ENCODE measurements at places on chromosomes 16 and 17.

DNA sequence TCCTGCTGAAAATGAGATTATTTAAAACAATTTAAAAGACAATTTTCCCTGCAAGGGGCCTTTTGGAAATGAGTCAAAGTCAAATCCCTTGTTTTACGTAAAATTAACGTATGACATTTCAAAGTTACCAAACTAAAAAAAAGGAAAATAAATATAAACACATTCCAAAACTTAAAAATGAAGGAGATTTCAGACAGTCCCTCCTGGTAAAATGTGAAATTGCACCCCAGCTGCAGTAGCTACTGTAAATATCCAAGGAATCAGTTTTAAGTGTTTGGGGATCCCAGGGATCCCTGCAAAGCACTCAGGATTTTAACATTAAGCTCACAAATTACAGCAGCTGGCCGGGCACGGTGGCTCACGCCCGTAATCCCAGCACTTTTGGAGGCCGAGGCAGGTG, 63.3 kb downstream of the NXN start:
- no peak for DNase-seq

GRCh38 chr16:85928401-85928820, 29.4 kb downstream of the IRF8 start:
- peak; percentile 49 for DNase-seq

- no peak for DNase-seq
Measured at GRCh38 chr16:3971706-3972105, 91.2 kb upstream of the CREBBP start.

GRCh38 chr17:15185625-15185991, 79.5 kb downstream of the PMP22 start:
- DNase-seq: no peak

DNA sequence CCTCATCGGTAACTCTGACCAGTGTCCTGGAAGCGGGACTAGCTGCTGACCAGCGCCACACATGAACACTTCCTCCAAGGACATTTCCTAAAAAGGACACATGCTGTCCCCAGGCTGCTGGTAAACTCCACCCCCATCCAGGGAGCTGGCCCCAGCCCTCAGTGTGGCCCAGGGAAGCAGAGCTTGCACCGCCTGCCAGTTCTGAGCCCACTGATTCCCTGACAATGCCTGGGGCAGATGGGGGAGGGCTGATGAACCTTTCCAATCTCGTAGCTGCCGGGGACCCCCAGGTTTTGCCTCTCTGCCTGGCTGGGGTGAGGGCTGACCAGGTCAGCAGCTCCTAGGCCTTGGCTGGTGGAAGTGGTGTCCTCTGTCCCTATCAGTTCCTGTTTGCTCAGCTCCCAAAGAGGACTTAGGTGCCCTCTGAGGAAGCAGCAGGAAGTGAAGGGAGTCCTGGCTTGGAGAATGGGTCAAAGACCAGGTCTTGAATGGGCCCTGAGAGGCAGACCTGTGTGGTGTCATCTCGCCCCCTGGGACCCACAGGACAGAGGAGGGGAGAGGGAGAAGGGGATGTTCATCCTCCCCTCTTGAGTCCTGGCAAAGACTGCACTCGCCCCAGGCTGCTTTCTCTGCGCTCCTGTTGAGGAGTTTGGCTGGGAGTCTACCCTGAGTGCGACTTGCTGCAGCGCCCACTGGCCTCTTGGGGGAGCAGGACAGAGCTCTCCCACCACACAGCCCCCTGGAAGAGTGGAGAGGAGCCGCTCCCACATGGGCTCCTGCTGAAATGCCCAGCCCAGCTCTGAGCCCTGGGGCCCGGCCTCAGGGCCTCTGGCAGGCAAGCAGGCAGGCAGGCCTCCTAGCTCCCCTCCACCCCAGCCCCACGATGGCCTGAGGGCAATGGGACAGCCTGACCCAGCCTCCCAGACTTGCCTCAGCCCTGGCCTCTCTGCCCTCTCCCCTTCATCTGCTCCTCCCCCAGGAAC, 16.8 kb downstream of the PDK2 start:
- DNase-seq: no peak

DNA sequence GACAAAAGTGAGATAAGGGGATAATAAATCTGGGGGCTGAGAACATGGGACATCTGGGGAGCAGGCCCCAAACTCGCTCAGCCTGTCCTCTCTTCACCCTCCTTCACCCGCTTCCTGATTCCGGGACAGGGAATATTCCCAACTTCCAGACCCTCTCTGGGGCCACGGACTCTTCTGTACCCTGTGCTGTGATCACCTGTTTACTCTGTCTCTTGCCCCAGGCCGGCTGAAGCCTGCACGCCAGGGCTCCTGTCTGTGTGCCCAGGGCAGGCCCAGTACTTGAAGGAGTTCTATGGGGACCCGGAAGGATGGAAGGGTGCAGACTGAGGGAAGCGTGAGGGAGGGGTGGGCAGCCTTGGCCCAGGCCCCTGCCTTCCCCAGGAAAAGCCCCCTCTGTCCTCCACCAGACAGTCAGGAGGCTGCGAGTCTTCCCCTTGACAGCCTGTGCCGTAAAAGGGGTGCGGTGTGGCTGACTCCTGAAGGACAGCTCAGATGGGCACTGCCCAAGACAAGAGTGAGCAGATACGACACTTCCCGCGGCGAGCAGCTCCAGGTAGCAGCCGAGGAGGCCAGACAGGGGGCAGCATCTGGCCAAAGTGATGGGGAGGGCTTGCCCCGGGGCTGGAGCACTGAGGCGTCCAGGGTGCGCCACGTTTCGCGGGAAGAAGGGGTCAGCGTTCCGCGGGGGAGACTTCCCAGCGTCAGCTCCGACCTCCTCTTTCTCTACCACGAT, 1.0 kb upstream of the CCNF start:
- peak; percentile 74 for DNase-seq

DNA sequence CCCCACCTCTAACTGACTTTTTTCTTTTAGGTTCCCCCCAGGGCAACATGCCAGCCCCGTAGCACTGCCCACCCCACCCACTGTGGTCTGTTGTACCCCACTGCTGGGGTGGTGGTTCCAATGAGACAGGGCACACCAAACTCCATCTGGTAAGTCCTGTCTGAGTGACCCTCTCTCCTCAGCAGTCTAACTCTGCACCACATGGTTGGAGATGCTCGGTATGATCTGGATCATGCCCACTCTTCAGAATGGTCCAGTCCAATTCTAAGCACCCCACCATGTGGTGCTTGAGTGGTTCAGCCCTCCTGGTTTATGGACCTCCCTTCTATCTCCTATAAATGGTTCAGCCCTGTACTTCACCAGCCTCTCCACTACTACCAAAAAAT, 5.9 kb downstream of the KDM6B start:
- no peak for DNase-seq

DNA sequence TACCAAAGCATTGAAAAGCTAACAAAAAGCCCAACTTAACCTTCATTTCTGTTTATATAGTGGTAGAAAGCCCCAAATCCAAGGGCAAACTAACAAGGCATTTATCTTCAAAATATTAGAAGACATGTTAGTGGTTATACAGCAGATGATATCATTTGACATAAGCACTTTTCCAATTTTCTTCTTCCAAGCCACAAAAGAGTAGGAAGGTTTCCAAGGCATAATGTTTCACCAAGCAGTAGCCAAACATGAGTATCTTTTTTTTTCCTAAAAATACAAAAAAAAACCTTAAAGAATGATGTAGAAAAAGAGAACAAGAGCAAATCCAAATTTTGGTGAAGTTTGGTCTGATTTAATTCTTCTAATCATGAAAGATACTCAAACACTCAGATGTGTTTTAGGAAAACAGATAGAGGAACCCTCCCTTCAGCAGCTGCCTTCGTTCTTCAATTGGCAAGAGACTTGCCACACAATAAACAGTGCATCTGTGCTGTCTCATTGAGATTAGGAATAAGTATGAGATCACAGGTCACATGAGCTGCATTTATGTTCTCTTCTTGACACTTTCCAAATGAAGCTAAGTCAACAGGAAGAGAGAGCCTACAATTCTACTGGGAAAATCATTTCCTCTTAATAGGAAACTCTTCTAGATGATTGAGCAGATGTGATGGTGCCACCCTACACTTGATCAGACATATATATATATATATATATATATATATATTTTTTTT, 106.7 kb downstream of the TTC19 start:
- DNase-seq: no peak

GRCh38 chr16:10927497-10928112, 14.7 kb downstream of the DEXI start:
- DNase-seq: no peak

- DNase-seq: no peak
Measured at GRCh38 chr17:81069135-81069645, 34.2 kb downstream of the BAIAP2 start.

- no peak for DNase-seq
Measured at GRCh38 chr17:39364236-39365025, 37.0 kb downstream of the FBXL20 start.

DNA sequence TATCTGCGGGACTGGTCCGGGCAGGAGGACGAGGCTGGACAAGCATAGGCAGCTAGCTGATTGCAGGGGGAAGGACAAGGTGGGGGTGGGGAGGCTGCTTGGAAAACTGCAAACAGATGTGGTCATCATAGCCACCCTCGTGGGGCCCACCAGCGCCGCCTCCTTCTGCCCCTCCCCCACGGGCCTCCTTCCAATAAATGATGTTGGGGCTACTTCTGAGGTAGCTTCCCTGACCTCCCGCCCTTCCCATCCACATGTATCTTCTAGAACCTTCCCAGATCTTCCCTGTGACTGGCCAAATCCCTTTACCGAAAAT, 12.3 kb upstream of the CDC42EP4 start:
- no peak for DNase-seq

- DNase-seq: no peak
Measured at GRCh38 chr16:83838151-83838550, 30.4 kb downstream of the HSBP1 start.

DNA sequence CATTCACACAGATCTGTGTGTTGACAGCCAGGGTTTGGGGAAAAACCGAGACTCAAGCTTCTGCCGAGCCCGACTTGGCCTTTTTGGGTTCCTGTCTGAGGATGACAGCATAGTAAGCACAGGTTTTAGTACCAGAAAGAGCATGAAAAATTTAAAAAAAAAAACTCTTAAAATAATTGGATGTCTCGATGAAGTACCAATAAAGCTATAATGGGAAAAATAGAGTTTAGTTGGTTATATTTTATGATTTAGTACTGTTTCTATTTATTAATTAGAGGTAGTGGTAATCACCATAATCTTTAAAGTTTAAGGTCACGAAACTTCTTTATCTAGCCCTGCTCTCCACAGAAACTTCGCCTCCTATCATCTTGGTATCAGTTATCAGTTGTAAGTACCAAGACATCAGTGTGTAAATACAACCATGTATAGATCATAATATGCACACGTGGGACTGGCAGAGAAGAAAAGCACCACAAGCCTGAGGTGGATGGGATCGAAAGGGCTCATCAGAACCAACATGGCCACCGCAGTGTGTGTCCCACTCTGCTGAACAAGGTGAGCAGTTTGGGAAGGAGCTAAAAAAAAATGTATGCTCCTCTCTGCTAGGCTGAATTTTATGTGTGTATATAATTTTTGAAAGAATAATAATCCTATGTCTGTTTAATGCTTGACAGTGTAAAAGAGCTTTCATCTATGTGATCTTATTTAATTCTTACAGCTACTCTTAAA, 14.4 kb upstream of the EEF2K start:
- peak; percentile 52 for DNase-seq

DNA sequence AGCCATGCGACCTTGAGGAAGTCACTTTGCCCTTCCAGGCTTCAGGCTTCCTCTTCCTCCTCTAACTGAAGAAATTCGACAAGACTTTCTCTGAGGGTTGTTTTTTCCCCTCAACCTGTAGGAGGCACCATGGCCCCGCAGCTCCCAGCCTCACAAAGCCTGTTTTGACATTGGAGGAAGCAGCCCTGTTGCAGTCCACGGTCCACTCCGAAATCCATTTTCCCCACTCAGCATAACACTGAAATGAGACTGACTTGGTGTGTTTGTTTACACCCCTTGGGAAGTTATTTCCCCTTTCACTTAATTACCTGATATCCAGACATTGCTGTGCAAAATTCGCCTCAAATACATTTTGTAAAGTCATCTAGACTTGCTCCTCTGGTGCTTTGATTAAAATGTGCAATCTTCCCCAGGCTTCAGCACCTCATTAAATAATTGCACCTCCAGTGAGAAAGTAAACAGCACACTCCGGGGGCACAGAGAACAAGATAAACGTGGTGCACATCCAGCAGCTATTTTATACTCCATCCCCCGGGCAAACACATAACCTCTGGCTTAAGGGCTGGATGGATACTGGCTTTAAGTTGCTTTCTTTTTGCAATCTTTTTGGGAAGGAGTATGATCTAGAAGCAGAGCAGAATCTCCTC, 41.4 kb upstream of the PIRT start:
- DNase-seq: no peak

- DNase-seq: no peak
Measured at GRCh38 chr17:16298140-16298662, 55.1 kb downstream of the CENPV start.

DNA sequence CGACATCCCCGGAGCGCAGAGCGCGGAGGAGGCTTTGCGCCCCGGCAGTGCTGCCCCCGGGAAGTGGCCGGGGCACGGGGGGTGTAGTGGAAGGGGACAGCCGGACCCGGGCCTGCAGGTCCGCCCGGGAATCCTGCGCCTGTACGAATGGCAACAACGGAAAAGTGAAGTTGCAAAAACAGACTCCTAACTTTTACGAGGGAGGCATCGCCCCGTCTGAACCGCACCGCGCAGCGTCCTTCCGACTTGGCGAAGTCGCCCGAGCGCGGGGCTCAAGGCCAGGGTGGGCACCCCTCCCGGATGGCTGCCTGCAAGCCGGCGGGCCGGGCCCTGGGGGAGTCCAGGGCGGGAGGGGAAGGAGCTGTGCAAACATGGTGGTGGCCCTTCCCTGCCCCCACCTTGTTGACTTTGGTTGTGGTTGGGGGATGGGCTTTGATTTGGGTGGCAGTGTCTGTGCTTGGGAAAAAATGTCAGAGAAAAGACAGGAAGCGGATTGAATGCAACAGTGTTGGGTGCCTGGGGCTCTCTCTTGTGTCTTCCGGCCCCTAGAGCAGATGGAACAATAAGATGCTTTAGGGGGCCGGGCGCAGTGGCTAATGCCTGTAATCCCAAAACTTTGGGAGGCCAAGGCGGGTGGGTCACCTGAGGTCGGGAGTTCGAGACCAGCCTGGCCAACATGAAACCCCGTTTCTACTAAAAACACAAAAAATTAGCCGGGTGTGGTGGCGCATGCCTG, 675 bp downstream of the RNF213 start:
- peak; percentile 39 for DNase-seq

- no peak for DNase-seq
Measured at GRCh38 chr16:85505794-85506634, 107.1 kb upstream of the GSE1 start.

GRCh38 chr17:80458016-80458415, 18.4 kb downstream of the NPTX1 start:
- DNase-seq: no peak

DNA sequence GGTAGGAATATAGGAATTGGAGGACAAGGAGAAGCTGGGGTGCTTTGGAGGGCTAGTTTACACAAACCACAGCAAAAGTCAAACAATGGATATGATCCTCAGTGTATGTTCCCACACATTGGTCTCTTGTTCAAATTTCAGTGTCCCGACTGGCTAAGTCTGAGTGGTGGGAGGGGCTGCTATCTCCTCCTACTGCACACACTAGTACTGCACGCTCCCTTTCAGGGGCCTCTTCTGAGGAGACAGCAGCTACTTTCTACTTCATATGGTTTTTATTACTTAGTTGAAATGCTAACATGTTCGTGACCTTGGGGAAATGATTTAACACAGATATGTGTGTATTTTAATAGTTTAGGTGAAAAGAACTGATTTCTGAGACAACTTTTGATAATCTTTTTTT, 18.8 kb upstream of the KRT10 start:
- no peak for DNase-seq

Measured in RPMI8226 (cell line).